Stimulated activated CD4-positive, alpha-beta T cell treated with anti-CD3 and anti-CD28 coated beads, Interleukin-4, amount 100 ng/mL, for 48 hours (primary cell): ENCODE measurements at places on chromosomes 2 and 18.

DNA sequence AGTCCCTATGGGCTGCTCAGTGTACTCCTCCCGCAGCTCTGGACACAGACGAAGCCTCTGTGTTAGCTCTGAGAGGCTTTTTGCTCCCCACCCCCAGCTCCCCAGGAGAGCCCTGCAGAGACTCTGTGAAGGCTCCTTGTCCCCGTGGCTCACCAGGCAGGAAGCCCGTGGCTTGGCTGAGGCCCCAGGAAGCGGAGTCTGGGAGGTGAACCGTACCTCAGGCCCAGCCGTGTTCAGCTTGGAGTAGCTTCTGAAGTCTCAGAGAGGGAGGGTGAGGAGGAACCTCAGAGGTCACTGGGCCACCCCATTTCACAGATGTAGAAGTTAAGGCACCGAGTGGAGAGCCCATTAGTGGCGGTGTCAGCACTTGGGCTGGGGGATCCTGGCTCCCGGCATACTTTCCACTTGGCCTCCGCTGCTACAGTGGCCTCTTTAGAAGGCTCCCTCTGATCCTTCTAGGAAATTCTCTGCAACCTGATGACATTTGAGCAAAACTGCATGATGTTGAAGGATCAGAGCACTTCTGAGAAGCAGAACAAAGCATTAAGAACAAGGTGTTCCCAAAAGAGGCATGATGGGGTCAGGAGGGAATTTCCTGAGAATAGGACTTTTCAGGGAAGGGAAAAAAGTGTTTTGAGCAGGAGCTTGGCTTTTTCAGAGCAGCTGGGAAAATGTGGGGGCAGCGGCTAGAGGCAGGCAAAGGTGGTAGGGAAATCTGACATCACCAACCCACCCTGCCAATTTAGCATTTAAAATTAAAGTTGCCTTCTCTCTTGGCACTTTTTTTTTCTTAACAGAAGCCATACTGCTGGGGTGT, 79.1 kb downstream of the MCFD2 start:
- DNase-seq = no peak

GRCh38 chr18:23737578-23737977, 48.3 kb downstream of the LAMA3 start:
- no peak for DNase-seq

GRCh38 chr2:231923951-231924888, 2.0 kb downstream of the NPPC start:
- no peak for DNase-seq

DNA sequence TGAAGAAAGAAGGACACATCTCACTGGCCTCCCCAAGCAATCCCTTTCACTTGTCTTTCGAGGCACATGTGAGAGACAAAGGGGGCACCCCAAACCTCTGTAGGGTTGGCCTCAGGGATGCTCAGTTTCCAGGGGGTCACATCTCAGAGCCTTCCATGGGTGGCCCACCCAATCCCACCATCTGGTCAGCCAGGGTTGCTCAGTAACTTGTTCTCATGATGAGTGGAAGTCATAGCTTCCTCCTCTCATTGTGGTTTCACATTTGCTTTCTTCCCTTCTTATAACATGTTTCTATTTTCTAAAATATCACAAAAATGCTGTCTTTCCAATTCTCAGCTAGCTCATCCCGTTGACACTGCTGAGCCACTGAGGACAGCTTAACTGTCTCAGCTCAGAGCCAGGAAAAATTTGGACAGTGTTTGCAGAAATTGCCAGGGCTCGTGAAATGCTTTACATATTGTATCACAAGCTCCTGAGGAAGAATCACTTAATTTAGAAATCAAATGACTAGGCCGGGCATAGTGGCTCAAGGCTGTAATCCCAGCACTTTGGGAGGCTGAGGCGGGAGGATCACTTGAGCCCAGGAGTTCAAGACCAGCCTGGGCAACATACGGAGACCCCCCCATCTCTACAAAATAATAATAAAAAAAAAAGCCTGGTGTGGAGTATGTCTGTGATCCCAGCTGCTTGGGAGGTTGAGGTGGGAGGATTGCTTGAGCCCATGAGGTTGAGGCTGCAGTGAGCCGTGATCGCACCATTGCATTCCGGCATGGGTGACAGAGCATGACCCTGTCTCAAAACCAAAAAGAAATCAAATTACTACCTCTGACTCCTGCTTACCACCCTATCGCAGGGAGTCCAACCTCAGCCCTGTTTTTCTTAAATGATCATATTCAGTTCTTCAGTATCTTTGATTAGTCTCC, 129.3 kb downstream of the PRKCE start:
- DNase-seq = no peak

GRCh38 chr2:203876328-203876727, 8.8 kb downstream of the CTLA4 start:
- no peak for DNase-seq

DNA sequence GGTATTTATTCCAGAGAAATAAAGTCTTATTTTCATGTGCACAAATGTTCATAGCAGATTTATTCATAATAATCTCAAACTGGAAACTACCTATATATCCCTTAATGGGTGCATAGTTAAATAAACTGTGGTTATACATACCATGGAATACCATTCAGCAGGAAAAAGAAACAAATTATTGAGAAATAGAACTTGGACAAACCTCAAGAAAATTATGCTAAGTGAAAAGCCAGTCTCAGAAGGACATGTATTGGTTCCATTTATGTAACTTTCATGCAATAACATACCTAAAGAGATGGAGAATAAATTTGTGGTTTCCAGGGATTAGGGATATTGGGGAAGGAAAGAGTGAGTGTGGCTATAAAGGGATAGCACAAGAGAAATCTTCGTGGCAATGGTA, 452.6 kb downstream of the SETBP1 start:
- DNase-seq = no peak

- no peak for DNase-seq
Observed at GRCh38 chr18:46035696-46036680, 36.1 kb downstream of the PSTPIP2 start.

GRCh38 chr18:27556741-27557140, 371.6 kb upstream of the CHST9 start:
- no peak for DNase-seq

DNA sequence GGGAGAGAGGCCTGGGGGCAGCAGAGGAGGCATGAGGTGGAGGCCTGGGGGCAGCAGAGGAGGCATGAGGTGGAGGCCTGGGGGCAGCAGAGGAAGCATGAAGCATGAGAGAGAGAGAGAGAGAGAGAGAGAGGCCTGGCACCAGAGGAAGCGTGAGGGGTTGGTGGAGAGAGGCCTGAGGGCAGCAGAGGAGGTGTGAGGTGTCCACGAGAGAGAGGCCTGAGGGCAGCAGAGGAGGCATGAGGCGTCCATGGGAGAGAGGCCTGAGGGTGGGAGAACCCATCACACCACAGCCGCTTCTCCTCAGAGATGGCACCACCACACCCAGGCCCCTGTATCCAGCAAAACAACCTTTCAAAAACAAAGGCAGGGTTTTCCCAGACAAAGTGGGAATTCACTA, 55.7 kb upstream of the KCNG2 start:
- no peak for DNase-seq

GRCh38 chr18:31683106-31683505, 1.3 kb downstream of the B4GALT6 start:
- no peak for DNase-seq
